Lower lobe of right lung (tissue), 2 donors: ENCODE measurements at places on chromosomes 7 and 10.

- no peak for DNase-seq
Measured at GRCh38 chr7:34191771-34192479, 286.6 kb downstream of the BMPER start.

DNA sequence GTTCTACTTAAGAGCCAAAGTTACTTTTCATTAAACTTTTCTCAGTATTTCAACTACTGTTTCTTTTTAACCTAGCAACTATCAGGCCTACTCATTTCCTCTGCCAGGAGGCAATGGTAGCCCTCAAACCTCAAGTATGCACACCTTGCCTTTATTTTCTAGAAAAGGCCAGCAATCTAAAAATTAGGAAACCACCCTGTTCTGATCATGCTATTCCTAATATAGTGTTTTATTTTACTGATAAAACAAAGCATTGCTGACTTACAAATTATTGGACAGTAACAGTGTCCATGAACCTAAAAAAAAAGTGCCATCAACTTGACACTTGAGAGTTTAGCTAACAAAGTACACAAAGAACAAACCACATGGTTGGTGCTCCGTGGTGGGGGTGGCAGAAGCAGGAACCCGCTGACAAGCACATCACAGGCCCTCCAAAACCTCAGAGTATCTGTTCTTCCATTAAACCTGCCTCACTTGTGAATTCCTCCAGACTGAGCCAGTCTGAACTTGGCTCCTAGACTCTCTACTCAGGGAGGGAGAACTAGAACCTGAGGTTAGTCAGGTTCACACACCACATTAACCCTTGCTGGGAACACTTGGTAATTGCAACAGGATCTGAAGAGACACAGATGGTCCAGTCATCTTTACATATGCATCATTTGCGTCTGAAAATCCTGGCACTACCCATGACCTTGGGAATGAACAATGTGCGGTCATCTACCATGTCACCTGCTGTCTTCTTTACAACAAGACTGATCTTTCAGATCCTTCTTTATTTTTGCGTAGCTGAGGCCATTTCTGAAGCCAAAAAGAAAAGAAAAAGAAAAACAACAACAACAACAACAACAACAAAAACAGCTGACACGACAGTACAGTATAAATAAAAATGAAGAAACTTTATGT, 31.9 kb downstream of the PIP4K2A start:
- peak; percentile 47 for DNase-seq

DNA sequence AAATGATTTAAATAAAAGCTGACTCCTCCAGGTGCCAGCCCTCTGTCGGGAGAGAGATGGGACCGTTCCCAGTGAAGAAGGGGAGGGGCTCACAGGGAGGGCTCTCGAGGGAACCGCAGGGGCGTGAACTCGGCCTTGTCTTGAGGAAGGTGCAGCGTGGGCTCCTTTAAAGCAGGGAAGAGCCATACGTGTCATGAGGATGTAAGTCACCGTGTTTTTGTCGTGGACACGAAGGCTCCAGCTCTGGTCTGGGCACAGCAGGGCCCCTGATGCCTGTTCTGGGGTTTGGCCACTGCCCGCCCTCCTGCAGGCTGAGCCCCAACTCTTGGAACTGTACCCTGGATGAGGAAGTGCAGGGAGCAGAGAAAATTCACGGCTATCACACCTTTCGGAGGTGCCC, 45.0 kb downstream of the JAKMIP3 start:
- DNase-seq: peak; percentile 24

GRCh38 chr7:158710651-158711102, 6.1 kb upstream of the NCAPG2 start:
- no peak for DNase-seq

DNA sequence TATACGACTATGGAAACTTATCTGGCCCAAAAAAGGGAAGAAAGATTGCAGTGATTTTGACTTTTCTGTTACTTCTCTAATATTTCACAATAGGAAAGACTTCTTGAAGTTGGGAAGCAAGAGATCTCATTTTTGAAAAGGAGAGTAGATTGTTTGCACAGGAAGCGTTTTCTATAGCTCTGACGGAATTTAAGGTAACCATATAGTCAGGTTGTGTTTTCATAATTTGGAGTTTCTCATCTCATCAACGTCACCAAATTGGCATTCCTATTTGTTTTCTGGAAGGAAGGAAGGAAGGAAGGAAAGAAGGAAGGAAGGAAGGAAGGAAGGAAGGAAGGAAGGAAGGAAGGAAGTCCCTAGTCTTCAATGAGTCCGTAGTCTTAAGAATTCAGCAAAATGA, 732.0 kb downstream of the XPNPEP1 start:
- DNase-seq: no peak

- DNase-seq: no peak
Measured at GRCh38 chr7:37371755-37372154, 76.9 kb downstream of the ELMO1 start.

GRCh38 chr7:114070246-114070645, 151.4 kb upstream of the PPP1R3A start:
- no peak for DNase-seq
